ENCODE measurements at places on chromosomes 7 and 10.

DNA sequence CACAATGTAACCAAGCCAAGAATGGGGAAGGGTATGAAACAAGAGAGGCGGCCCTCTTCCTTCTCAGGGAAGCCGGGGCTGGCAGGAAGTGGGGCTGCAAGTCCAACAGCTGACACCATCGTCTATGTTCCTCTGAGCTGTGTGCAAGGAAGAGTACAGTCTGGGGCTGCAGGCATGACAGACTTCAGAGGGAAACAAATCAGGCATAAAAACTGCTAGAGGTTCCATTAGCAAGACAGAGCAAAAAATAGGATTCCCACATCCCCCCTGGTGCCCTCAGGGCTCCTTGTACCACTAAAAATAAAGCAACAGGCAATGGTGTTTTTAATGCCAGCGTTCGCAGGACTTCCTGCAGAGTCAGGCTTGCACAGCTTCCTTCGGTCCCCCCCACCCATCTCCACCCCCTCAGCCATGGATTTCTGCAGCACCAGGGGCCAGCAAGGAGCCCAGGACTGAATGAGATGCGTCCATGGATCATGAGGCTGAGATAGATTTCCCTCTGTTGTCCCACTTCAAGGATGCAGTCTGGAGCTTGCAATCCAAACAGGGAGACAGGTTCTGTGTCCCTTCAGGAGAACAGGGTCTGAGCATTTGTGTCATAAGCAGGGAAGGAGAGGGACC is 34.6 kb downstream of the KCNMA1 start:
- no peak for DNase-seq

GRCh38 chr10:125010362-125010761 is 68.4 kb downstream of the ZRANB1 start:
- DNase-seq = no peak

GRCh38 chr7:67716729-67717128 is 720.1 kb downstream of the TYW1 start:
- no peak for DNase-seq

DNA sequence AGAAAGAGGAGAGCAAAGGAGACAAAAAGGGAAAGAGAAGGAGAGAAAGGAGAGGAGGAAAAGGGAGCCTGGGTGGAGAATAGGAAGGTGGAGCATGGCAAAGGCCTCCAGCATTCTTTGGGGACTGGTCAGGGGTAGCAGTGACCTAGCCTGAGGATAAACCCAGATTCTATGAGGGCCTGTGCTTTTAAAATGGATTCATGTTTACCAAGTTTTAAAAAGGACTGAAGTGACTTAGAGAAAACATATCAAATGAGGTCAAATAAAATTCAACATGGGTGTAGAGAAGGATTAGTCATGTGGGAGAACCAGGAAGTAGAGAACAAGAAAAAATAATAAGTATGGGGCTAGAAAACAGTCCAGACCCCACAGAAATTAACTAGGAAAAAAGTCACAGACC is 20.7 kb downstream of the CREB3L2 start:
- DNase-seq = no peak

DNA sequence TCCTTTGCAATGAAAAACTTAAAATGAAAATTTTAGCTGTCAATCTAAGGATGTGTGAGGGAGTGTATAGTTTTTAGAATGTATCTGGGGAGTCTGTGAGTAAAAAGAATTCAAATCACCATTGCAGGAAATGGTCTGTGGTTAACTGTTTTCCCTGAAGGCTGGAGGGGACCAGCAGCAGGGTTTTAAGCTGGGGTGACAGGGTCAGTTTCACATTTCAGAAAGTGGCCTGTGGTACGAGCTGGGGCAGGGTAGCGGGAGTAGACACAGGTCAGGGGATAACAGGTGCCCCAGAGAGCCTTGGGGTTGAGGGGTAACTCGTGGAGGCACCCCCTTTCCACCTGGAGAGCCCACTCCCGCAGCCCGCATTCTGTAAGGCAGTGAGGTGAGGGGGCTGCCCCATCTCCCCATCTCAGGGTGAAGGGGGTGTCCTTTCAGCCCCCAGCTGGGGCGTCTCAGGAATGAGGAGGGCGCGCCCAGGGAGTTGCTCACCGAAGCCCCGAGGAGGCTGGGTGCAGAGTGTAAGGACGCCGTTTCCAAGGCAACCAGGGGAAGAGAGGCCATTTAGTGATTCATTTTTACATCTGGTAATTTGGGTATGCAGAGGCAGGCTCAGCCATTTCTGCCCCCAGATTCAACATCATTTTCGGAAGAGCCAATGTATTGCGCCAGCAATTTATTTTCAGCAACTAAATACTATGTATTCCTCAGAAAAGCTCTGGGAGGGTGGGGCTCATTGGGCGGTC is 168.9 kb downstream of the SLIT1 start:
- DNase-seq = peak; percentile 72

- no peak for DNase-seq
Measured at GRCh38 chr10:132320654-132321469, 11.1 kb upstream of the LRRC27 start.

DNA sequence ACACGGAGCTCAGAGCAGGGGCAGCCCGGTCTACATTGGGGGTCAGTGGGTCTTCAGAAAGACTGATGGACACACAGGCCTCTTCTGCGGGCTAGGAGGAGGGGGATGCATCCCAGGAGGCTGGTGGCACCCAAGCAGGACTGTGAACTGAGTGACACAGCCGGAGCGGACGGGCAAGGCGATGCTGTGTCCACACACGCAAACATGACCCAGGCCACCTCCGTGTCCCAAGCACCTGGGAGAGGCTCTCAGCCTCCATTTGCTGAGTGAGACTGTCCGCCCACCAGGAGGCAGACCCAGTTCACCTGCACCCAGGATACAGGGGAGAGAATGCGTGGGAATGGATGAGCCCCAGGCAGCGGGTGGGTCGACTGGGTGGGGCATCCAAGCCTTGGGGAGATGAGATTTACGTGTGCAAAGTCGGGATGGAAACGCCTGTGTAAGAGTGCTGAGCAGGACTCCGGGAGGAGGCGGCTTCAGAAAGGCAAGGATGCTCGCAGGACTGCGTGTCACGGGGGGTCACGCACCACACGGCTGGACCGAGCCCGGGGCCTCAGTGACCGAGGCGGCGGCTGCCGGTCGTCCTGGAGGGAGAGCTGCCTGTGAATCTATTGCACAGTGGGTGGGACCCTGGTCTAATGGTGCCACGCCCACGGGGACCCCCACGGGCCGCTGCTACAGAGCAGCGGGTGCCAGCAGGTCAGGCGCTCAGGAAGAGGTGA is 262.8 kb downstream of the ADARB2 start:
- no peak for DNase-seq

GRCh38 chr7:92798517-92799249 is 37.7 kb downstream of the CDK6 start:
- no peak for DNase-seq

DNA sequence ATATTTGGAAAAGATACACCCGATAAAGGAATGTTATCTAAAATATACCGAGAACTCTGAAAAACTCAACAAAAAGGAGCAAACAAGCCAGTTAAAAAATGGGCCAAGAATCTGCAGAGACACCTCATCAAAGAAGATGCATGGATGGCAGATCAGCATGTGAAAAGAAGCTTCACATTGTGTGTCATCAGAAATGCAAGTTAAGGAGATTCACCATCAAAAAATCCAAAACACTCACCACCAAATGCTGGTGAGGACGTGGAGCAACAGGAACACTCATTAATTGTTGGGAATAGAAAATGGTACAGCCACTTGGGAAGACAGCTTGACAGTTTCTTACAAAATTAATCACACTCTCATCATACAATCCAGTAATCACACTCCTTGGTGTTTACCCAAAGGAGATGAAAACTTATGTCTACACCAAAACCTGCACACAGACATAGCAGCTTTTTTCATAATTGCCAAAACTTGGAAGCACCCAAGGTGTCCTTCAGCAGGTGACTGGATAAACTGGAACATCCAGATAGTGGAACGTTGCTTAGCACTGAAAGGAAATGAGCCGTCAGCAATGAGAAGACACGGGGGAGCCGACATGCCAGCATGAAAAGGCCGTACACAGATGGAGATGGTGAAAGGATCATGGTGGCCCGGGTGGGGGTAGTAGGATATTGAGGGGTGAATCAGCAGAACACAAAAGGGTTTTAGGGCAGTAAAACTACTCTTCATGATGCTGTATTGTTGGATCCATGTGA is 27.9 kb upstream of the PWWP2B start:
- DNase-seq = no peak

GRCh38 chr7:15801041-15801440 is 114.6 kb upstream of the MEOX2 start:
- no peak for DNase-seq

GRCh38 chr10:32938554-32939061 is 19.4 kb downstream of the ITGB1 start:
- DNase-seq = no peak

DNA sequence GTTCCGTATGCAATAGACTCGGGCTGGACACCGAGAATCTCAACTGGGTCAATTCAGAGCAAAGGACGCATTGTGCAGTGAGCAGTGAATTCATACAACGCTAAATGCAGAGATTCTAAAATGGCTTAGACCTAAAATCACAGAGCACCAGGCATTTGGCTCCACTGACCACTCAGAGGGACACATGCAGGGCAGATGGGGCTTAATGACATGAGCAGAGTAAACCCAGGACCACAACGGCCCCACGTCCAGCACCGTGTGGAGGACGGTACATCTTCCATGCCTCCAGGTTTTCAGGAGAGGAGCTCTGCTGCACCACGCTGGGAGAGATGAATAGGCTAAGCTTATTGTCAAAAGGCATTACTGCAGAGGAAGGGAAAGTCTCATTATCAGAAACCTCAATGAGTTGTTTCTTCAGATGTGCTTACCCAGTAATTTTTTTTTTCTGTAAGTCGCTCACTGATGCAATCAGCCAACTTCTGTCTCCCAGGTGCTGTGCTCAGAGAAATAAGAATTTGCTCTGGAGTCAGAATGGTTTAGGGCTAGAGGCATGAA is 555.0 kb downstream of the PTPRN2 start:
- no peak for DNase-seq

- DNase-seq = no peak
Measured at GRCh38 chr10:104016661-104017060, 49.7 kb downstream of the SLK start.

GRCh38 chr7:111531993-111532392 is 30.3 kb downstream of the IMMP2L start:
- DNase-seq = no peak

DNA sequence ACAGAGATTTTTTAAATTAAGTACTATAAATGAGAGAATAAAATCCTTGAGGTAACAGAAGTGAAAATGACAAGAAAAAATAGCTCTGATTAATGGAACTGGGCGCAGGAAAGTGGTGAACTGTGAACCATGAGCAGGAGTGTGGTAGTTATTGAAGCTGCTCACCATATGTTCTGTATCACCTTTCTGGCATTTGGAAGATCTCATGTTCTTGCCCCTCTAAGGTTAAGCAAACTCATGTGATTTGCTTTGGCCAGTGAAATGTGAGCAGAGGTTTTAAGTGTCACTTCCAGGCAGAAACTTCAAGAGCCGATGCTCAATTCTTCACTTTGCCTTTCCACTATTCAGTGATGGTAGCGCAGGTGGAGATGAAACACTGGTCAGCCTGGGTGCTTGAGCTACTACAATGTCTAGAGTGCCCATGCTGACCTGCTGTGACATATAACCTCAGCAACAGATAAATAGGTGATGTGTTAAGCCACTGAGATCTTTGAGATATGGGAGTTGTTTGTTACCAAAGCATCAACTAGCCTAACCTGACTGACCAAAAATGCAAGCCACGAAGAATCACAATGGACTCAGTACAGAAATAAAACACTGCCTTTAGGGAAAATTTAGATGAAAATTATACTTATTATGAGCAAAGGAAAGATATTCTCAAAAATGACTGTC is 18.4 kb downstream of the MTPAP start:
- DNase-seq = no peak

GRCh38 chr7:46630031-46630430 is 709.0 kb upstream of the IGFBP3 start:
- DNase-seq = no peak

DNA sequence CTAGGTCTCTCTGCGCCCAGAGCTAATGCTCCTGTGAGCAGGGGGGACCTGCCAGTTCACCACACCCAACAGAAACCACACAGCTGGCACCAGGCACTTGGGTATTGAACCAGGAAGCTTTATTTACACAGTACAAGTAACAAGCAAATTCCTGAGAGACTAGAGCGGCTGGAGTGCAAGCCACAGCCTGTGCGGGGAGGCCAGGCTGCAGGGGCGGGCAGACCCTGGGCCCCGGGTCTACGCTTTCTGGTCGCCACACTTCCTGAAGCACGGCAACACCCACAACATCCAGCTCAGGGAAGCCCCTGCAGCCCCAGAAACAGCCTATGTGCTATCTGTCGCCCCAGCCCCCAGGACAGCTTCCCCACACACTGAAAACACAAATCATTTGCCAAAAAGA is 125.0 kb downstream of the FAM53B start:
- no peak for DNase-seq

DNA sequence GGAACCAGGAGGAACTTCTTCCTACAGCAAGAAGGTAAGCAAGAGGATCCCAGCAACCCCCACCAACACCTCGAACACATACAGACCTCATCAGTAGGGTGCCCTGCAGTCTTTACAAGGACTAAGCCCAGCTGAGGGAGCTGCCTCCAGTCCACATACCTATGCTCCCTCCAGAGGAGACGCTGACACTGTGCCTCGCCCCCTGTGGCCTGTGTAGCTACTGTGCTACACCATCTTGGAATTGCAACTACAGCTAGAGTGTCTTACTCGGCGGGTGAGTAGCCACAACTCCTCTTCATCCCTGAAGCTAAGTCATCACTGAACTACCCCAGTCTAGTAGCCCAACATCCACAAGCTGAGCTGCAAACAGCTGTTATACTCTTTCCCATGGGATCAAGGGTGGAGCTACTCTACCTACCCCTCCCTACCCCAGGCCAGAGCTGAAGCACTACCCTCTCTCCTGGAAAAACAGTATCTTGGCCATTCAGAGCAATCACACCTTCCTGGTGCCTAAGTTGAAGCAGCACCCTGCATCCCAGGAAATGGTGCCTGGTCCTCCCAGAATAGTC is 42.2 kb upstream of the CAMK2B start:
- no peak for DNase-seq

DNA sequence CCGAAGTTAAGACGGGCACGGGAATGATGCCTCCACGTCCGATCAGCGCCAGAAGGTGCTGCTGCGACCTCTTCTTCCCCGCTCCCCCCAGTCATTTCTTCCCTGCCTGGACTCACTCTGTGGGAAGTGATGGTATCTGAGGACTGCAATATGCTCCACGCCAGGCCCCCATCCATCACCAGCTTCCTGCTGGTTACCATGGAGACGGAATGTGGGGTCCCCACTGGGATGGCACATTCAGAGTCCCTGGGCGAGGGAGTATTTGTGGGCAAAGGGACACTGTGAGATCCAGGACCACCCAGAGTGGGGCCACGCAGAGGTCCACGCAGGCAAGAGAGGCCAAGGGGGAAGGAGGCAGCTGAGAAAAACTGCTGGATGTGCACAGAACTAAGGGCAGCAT is 39.7 kb downstream of the CARD11 start:
- no peak for DNase-seq

DNA sequence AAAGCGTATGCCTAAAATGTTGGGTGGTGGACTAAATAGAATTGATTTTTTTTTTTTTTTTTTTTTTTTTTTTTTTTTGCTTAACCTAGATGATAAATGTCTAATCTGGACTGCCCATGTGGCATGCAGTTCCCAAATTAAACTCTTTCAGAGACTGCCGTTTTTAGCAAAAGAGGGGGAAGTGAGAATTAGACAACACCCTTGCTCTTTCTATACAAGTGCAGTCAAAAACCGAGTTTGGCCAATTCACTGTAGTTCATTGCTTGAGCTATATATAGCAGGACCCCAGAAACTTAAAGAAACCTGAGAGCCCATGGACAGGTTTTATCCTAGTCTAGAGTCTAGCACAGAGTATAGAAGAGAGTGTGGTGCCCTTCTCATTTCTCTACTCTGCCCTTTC is 141.9 kb downstream of the GRM3 start:
- DNase-seq = no peak

GRCh38 chr10:5743736-5744135 is 59.1 kb downstream of the TASOR2 start:
- DNase-seq = no peak

Data from stimulated activated naive CD8-positive, alpha-beta T cell treated with anti-CD3 and anti-CD28 coated beads, Interleukin-15, Interleukin-2, amounts not matched to agents 100 U/mL and 50 U/mL, for 24 hours (primary cell).